Choroid plexus epithelial cell (primary cell): ENCODE measurements at places on chromosomes 5 and 9.
A peak's percentile ranks its signal among the peaks of the same experiment; 100 is the strongest.

DNA sequence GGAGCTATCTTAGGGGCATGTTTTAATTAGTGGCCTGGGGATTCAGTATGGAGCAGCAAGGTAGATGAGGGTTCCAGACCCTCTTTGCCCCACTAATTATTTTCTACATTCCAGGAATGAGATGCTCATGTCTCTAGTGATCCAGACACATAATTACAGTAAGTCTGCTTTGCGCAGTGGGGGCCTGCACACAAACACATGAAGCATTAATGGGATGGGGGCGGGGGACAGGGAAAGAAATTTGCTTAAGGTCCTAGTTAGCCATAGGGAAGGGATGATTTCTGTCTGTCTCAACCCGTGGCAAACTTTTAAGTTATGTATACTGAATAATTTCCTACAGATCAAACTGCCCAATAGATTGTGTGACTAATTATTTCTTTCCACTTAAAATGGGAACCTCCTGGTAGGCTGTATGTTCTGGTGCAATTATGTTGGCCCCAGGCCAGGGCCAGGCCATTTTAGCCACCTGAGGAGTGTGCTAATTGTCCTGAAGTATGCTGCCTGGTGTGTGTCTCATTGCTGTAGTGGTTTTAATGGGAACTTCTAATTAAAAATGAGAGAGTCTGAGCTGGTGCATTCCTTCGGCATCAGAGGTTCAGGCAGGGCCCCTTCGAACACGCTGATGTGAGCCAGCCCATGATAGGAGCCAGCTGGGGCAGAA is 134.4 kb downstream of the PTTG1 start:
- DNase-seq: no peak

DNA sequence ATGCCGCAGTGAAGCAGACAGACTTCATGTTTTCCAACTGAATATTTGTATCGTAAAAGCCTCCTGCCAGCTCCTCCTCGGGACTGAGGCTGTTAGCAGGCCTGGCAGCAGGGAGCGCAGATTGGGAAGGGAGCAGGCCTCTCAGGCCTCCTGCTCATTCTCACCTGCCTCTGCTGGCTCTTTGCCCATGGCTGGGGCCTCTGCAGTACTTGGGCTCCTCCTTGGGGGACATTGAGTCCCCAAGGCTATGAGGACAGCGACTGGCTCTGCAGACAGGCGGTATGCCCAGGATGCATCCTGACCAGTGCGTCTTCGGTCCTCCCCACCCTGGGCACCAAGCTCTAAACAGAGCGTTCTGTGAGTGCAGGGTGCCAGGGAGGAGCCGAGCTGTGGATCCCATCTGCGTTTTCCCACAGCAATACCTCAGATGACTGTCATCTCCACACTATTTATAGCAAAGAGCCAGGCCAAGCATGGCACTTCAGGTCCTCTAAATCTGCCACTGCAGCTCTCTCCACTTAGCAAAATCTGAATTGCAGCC is 38.7 kb downstream of the TSTD2 start:
- no peak for DNase-seq

DNA sequence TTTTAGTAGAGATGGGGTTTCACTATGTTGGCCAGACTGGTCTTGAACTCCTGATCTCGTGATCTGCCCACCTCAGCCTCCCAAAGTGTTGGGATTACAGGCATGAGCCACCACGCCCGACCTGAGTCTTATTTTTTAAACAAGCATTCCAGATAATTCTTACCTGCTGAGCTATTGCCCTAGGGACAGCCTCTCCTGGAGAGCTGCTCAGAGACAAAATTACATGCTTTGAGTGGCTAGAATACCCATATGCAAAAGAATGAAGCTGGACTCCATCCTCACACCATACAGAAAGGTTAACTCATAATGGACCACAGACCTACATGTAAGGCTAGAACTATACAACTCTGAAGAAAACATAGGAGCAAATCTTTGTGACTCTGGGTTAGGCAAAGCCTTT is 41.6 kb downstream of the GTF3C4 start:
- no peak for DNase-seq

DNA sequence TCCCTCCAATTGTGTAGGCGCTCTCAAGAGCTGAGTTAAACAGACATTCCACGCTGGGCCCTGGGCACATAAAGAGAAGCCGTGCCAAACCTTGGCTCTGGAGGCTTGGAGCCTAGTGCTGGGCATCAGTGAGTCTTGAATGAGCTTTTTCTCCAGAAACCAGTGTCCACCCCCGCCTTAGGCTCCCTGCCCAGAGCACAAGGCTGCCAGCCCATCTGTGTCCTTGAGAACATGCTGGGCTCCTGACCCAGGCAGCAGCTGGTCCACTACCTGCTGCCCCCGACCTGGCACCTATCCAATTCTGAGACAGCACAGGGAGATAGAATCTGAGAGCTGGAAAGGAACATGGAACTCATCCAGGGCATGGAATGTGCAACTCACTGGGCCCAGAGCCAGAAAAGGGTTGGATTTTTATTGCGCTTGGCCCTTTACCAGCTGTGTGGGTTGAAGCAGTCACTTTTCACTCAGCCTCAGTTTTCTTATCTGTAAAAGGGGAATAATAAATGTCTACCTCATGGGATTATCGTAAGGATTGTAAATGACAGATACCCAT is 92.4 kb upstream of the CPLX2 start:
- DNase-seq: no peak

- DNase-seq: peak; percentile 33
These were observed 149.5 kb downstream of the BAAT start for GRCh38 chr9:101235105-101235866.

- peak; percentile 19 for DNase-seq
These were observed 75.6 kb upstream of the NEURL1B start for GRCh38 chr5:172565455-172565854.

DNA sequence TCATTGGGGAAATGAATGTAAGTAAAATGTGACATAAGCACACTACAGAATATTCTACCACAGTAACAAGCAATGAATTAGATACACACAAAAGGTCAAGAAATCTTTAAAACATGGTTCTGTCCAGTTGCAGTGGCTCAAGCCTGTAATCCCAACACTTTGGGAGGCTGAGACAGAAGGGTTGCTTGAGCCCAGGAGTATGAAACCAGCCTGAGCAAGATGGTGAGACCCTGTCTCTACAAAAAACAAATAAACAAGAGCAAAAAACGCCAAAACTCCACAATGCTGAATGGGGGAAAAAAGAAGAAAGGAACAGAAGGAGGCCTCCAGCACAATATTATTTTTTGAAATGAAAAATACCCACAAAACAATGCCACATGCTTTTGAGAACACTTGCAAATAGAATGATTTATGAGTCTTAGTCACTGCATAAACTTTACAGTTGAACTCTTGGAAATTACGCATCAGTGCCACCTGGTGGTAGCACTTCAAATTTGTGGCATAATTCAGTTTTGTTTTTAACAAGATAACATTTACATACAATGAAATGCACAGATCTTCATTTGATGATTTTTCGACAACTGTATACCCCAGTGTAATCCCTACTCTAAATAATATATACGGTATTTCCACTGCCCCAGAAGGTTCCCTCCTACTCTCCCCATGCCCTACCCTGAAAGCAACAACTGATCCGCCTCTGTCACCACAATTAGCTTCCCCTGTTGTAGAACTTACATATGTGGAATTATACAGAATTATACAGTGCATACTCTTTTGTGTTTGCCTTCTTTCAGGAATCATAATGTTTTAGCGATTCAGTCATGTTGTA is 14.4 kb upstream of the SPINK4 start:
- peak; percentile 84 for DNase-seq

- DNase-seq: no peak
These were observed 21.5 kb downstream of the DCANP1 start for GRCh38 chr5:135425641-135426040.

DNA sequence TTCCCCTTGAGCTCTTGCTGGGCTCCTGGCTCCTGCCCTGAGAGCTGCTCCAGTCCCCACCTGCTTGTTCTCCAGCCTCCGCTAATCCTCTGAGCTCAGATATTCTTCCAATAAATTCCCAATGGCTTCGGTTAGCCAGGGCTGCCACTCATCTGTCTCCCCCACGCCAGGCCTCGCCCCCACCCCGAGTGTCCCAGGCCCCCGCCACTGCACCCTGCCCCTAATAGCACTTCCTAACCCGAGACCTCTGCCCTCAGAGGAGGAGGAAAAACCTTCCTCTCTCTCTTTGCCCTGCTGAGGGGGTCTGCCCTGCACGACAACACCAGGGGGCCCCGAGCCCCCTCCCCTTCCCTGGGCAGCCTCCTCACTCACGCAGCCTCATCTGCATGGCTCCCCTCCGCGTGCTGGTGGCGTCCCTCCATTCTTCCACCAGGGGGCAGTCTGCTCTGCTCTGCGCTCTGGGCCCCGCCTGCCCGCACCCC is 5.4 kb upstream of the LCN15 start:
- peak; percentile 21 for DNase-seq

GRCh38 chr5:150114773-150115408 is 28.5 kb upstream of the CSF1R start:
- no peak for DNase-seq

DNA sequence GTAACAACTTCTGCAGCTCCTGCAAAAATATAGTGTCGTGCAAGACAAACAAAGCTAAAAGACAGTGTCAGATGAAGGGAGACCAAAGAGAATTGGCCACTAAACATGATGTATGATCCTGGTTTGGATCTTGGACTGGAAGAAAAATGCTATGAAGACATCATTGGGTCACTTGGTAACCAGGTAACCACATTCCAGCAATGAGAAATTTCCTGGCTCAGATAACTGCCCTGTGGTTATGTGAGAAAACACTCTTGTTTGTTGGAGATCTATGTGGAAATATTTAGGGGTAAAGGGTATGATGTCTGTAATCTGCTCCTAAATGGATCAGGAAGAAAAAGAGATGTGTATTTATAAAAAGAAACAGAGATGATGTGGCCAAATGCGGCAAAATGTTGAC is 45.5 kb upstream of the ANKRD33B start:
- peak; percentile 87 for DNase-seq

GRCh38 chr5:137461391-137462264 is 37.5 kb downstream of the SPOCK1 start:
- DNase-seq: no peak

GRCh38 chr5:11588803-11589202 is 315.4 kb downstream of the CTNND2 start:
- no peak for DNase-seq

GRCh38 chr5:170809551-170809950 is 26.0 kb downstream of the GABRP start:
- DNase-seq: peak; percentile 89

GRCh38 chr9:134333234-134333873 is 7.1 kb downstream of the RXRA start:
- DNase-seq: peak; percentile 56

GRCh38 chr9:91255327-91255726 is 106.4 kb downstream of the AUH start:
- peak; percentile 76 for DNase-seq

GRCh38 chr9:123420592-123421111 is 64.7 kb downstream of the CRB2 start:
- DNase-seq: no peak

DNA sequence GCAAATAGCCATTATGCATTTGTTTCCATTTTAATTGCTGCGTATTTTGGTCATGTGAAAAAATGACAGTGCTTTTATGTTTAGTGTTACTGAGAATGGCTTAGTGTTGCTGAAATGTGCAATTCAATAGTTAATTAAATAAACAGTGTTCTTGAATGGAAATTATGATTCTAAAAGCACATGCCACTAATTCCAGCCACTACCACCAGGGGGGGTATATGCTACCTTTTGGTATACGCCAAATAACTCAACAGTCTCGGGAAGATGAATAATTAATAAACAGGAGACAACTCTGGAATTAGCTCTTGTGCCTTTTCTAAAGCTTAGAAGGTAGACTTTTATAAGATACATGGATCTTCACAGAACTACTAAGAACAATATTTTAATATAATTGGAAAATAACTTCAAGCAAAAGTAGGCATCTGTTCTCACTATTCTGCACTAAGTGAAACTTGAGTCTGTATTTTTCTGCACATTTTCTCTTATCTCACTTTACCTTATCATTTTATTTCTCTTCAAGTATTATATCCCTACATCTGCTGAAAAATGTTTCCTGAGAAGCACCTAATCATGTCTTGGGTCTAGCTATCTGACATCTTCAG is 83.5 kb upstream of the MINAR2 start:
- DNase-seq: peak; percentile 73

GRCh38 chr5:153700940-153701339 is 210.5 kb downstream of the GRIA1 start:
- no peak for DNase-seq
